Activated T-cell treated with anti-CD3 and anti-CD28 coated beads, Interleukin-2, amount 50 U/mL, for 4 hours (primary cell): ENCODE measurements at places on chromosomes 7 and 10. TPM values are rescaled to one million over a fixed set of nuclear protein-coding genes. Genes with fewer than 3 reads are reported as not detected.

The RBP3 gene
- total RNA-seq = not detected

GRCh38 chr10:61835069-61835945, 66.2 kb upstream of the ARID5B start:
- no peak for DNase-seq

- no peak for DNase-seq
Measured at GRCh38 chr10:113683300-113683699, 3.6 kb downstream of the CASP7 start.

The CNTNAP2 gene
- total RNA-seq = not detected

- DNase-seq = no peak
Measured at GRCh38 chr10:121357401-121357800, 240.8 kb downstream of the FGFR2 start.

The TFEC gene
- 0.73 TPM for total RNA-seq

GRCh38 chr10:100522107-100522801, 2.6 kb upstream of the SEC31B start:
- DNase-seq = no peak

DNA sequence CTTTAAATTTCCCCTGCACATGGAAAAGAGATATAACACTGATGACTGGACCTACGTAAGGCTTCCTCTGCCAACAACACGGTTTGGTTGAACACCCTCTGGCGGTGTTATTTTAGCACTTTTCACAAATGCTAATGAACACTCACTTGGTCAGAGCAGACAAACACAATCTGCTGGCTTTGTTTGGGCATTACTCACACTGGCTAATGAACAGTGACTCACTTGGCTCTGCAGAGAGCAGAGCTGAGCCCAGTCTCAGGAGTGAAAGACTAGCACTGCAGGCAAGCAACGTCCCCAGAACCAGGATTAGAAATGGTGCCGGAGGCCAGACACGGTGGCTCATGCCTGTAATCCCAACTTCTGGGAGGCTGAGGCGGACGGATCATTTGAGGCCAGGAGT, 430.8 kb downstream of the PLXNA4 start:
- DNase-seq = no peak

The SFTPA1 gene
- 3.1 TPM for total RNA-seq

GRCh38 chr7:1815051-1815481, 145.0 kb downstream of the ELFN1 start:
- no peak for DNase-seq

GRCh38 chr10:74602576-74602975, 223.8 kb upstream of the KAT6B start:
- no peak for DNase-seq

GRCh38 chr10:47151920-47152319, 148.1 kb upstream of the GDF10 start:
- DNase-seq = no peak

The CREB5 gene
- 0.68 TPM for total RNA-seq

GRCh38 chr10:62715383-62715782, 89.1 kb upstream of the ADO start:
- DNase-seq = no peak

The HOXA13 gene
- not detected for total RNA-seq

- no peak for DNase-seq
Measured at GRCh38 chr7:45147858-45148652, 9.5 kb upstream of the RAMP3 start.

DNA sequence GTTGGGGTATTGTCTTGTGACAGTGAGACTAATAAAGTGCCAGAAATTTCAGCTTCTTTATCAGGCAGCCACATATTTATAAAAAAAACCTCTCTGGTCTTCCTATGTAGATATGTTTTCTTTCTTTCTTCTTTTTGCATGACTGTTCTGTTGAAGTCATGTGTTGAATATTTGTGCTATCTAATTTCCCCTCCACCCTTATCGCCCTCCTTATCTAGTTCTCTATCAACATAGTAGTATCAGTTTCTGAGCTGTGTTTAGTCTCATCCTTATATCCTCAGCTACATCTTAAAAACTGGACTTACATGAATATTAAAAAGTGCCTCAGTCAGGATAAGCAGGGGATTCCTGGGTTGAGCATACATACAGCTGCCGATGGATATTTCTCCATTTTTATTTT, 53.9 kb downstream of the SEMA3D start:
- no peak for DNase-seq

GRCh38 chr7:4733936-4734528, 41.4 kb upstream of the AP5Z1 start:
- DNase-seq = no peak

The CCDC172 gene
- not detected for total RNA-seq

GRCh38 chr10:58217612-58218011, 50.1 kb downstream of the IPMK start:
- DNase-seq = no peak

The TAS2R5 gene
- 0.69 TPM for total RNA-seq

DNA sequence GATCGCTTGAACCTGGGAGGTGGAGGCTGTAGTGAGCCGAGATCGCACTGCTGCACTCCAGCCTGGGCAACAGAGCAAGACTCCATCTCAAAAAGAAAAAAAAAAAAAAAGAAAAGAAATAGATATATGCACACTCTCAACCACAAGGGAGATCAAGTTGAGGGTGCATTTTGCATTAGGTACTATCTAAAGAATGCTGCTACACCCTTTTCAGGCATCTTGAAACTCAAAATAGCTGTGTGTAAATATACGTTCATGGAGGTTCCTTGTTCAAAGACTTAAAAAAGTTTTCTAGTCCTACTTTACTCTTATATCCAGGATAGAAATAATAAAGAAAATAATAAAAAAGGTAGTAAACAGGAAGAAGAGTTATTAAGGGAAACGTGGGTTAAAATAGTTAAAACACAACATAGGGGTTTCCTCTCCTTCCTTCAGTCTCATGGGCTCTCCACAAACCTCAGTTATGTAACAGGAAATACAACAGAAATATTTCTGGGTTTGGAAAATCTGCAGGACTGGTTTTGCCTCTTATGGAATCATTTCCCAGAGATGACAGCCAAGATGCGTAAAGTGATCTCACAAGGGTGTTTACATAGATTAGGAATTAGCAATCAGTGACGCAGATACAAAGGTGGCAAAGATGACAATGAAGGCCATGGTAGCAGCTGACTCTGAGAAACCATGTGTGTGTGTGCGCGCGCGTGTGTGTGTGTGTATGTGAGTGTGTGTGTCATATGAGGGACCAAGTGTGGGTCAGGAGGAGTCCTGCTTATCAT, 15.1 kb downstream of the STEAP4 start:
- no peak for DNase-seq

- no peak for DNase-seq
Measured at GRCh38 chr10:110461530-110461929, 36.2 kb upstream of the DUSP5 start.
